ENCODE measurements at places on chromosomes 7 and 10. TPM values are rescaled to one million over a fixed set of nuclear protein-coding genes. Genes with fewer than 3 reads are reported as not detected.

The FRMPD2 gene
- total RNA-seq, result 0.59 TPM

The GUSB gene
- 32.6 TPM for total RNA-seq

The NPSR1 gene
- total RNA-seq, result not detected

The RAMP3 gene
- not detected for total RNA-seq

- DNase-seq, result peak; percentile 0
These were observed 7.1 kb upstream of the KCNIP2 start for GRCh38 chr10:101850749-101851148.

DNA sequence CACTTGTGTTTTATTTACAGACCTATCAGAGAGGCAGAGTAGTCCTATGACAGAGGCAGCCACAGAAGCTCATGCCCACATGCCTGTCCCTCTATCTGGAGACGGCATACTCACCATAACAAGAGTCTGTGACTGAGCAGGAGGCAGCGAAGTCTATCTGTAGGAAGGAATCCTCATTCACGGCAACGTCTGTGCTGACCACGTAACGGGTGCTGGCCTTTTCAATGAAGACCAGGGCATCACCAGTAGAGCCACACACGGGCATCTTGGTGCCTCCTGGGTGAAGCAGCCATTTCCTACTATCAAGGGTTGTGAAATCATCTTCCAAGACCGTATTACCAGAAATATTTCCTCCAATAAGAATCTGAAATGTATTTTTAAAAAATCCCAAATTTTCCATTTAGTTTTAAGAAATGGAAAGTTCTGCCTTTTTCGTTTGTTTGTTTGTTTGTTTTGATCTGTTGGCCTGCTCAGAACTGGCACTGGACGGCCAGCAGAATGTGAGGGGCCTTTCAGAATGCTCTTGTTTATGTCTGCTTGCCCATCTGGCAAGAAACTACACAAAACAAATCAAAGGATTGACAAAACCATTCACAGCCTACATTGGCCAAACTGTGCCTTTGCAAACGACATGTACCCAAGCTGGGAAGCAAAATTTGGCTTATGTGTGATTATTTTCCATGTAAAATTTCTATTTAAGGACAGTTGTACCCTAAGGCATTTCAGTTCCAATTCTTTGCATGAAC lies 93.1 kb upstream of the SLC26A5 start:
- DNase-seq, result no peak

GRCh38 chr10:119401671-119402395 lies 140.7 kb downstream of the RGS10 start:
- peak; percentile 99 for DNase-seq

DNA sequence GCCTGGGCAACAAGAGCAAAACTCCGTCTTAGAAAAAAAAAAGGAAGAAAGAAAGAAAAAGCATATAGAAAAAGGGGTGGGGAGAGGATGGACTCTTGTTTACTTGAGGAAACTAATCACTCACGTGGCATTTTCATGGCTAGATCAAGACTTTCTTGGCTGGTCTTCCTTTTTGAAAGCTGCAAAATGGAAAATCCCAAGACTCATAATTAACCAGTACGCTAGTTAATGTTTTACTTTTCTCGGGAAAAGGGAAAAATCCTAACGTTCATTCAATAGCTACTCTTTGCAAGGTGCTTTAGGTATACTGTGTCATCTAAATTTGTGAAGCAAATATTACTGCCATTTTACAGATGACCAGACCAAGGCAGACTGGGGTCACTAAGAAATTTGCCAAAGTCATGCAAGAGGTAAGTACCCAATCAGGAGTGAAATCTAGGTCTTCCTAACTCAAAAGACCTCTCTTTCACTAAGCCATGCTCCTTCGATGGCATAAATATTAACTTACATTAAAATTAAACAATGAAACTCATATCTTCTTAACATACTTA lies 24.4 kb downstream of the NAPEPLD start:
- DNase-seq, result no peak

- DNase-seq, result peak; percentile 86
These were observed 4.3 kb downstream of the SHH start for GRCh38 chr7:155807789-155808548.

DNA sequence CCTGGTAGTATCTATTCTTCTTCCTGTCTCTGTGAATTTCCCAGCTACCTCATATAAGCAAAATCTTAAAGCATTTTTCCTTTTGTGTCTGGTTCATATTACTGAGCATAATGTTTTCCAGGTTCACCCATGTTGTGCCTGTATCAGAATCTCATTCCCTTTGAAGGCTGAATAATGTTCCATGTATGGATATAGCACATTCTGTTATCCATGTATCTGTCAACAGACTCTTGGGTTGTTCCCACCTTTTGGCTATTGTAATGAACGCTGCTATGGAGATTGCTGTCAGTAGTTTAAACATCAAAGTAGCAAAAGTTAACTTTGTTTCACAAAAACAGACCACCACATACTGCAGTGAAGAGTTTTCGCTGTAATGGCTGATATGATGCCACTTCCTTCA lies 99.9 kb downstream of the NSUN6 start:
- DNase-seq, result no peak

DNA sequence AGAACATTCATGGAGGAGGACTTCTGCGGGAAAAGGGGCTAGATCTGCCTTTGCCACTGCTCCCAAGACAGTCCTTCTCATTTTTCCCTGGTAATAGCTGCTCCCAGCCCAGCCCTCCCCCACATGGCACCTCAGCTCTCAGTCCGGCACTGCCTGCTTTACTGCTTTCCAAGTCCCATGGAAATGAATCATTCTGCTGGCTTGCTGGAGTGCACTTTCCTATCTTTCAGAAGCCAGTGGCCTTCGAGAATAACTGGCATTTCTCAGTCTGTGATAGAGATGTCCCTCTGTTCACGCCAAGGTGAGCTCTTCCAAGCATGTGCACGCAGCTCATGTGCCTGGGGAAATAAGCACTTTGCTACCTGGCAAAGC lies 61.4 kb downstream of the SYPL1 start:
- DNase-seq, result peak; percentile 93

- no peak for DNase-seq
These were observed 53.9 kb upstream of the ARL4A start for GRCh38 chr7:12633582-12633981.

Measured in osteoblast (primary cell).